ENCODE measurements at places on chromosomes 16 and 17.

GRCh38 chr16:55515111-55515510, 6.2 kb downstream of the LPCAT2 start:
- DNase-seq: no peak

DNA sequence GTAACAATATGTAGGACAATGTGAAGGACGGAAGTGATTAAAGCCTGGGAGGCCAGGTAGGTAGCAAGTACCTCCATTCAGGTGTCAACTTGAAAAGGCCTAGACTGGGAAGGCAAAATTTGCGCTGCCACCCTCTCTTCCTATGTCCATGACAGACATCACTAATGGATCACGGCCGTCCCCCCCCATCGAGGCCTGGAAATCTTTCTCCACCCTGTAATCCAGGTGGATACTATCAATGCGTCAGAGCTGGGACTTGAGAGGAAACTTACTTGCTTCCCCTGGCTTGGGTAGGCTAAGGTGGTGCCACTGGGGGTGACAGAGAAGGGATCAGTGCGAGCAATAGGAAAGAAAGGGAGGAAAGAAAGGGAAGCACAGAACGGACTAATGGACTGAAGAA, 156.1 kb downstream of the SALL1 start:
- no peak for DNase-seq

DNA sequence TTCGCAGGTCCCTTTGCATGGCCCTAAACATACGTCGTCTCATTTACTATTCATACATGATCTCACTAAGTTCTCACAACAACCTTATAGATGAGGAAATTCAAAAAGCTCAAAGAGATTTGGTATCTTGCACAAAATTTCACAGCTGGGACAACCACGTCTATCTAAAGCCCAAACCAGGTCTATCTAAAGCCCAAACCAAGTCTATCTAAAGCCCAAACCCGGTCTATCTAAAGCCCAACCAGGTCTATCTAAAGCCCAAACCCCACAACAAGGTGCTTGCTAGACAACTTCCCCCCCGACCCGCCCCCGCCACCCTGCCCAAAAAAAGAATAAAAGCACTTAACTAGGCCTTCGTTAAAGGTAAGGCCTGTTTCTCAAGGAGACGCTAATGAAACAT, 174.9 kb downstream of the VPS53 start:
- DNase-seq: no peak

GRCh38 chr16:68778551-68779231, 41.6 kb downstream of the CDH1 start:
- DNase-seq: no peak

DNA sequence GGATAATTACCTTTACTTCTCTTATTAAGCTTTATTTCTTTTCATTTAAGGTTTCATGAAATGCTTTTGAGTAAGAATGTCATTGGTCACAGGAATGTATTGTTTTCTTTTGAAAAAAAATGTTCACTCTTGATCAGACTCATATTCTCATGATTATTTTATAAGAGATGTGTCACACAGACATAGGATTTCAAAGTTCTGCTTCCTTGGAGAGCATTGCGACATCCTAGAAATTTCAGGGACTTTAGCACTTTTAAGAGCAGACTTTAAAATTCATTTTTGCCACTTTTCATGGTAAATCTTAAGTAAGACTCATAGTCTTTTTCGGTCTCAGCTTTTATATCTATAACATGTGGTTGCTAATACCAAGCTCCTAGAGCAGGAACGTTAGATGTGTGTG, 314.7 kb downstream of the CDH8 start:
- no peak for DNase-seq

GRCh38 chr16:57795431-57795878, 6.8 kb downstream of the KIFC3 start:
- DNase-seq: no peak

DNA sequence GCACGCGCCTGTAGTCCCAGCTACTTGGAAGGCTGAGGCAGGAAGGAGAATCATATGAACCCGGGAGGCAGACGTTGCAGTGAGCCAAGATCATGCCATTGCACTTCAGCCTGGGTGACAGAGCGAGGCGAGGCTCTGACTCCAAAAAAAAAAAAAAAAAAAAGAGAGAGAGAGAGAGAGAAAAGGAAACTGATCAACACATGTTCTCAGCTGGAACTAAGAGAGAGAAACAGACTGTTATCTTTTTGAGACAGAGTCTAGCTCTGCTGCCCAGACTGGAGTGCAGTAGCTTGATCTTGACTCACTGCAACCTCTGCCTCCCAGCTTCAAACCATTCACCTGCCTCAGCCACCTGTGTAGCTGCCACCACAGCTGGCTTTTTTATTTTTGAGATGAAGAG, 60.4 kb downstream of the STH start:
- no peak for DNase-seq

DNA sequence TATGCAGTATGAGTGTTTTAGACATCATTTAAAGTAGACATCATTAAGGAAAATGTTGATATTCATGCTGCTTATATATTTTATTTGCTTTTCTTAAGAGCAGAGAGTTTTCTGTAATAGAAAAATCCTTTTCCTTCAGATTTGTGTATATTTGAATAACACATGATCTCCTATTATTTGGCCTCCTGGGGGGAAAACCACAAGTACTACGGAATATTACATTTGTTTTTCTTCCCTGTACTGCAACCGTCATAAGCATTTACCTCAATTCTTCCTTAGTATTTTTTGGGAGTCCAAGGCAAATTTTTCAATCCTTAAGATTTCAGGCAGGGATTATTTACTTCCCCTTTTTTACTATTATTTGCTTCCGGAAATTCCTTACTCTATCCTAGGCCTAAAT, 6.0 kb downstream of the RSPRY1 start:
- DNase-seq: no peak

DNA sequence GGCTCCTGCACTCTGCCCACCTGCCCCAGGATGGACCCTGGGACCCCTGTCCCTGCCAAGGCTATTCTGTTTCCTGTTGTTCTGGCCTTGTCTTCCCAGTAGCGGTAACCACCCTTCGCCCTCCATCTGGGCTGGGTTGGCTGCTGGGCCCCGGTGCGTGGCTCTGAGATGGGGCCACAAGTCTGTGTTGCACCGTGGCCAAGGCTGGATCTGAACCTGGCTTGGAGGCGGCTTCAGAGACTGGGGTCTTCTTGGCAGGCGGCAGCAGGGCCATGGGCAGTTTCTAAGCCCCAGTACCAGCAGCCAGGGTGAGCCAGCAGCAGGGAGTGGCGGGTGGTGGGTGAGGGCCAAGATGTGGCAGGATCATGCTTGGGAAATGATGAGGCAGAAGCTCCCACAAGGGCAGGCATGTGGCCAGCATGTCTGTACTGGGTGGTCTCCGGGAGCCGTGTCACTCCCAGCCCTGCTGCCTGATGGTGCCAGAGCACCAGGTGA, 12.6 kb downstream of the MAP2K3 start:
- DNase-seq: no peak

DNA sequence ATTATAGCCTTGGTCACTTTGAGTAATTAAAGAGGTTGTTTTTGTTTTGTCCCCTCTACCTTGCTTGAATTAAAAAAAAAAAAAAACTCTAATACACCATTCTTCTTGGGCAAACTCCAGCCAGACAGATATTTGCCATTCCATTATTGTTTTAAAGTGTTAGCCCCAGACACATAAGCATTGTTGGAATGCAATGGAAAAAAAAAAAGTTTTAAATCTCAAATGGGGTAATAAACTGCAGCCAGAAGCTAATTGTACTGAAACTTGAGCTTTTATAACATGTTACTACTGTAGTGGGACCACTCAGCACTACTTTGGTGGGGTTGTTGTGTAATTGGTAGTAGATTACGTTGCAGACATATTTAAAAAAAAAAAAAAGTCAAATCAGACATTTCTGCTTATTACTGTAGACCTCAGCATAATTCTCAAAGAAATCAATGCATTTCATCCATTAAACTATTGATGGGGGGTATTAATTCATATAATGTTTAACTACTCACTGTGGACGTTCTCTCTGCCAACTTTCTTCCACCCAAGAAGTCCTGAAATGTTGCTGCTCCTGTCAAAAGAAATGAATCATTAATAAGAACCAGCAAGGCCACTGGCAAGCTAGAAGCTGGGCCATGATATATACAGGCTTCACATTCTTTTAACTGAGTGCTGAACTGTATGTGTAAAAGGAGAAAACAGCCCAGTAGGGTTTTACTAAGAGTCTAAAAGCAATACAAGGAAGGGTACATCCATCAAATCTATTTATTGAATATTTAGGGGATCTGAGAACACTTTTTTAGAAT, 626.6 kb upstream of the SOX9 start:
- DNase-seq: no peak

DNA sequence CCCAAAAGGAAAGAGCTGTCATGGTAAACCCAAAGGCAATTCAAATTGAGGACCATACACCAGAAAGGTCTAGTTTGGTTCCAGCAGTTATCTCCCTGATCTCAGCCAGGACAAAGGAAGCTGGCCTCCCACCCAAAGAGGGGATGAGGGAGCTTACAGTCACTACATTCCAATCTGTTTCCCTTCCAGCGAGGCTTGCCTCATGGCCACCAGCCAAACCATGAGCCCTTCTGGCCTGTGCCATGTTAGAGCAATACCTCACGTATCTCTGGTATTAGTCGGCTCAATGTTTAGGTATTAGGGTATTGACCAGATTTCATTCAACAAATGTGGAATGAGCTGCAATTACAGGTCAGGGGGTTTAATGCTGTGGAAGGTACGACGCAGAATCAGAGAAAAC, 8.4 kb downstream of the NDUFAB1 start:
- DNase-seq: no peak

GRCh38 chr17:72510351-72511016, 389.7 kb downstream of the SOX9 start:
- no peak for DNase-seq

DNA sequence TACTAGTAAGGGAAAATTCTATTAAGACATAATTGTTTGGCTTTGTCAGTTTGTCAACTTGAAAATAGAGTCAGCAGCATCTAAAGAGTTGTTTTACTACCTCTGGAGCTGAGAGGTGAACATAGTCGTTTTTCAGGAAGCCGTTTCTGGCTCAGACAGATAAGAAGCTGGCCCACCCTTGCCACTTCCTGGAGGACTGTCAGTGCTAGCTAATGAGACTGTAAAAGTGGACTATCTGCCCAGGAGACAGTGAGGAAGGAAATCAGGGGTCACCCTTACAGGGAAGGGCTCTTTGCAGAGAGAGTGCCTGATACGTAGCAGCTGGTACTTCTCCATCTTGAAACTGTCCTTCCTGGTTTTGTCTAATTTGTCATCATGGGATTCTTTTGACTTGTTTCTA, 328.7 kb downstream of the WWOX start:
- no peak for DNase-seq

GRCh38 chr17:49053171-49053829, 56.1 kb downstream of the IGF2BP1 start:
- no peak for DNase-seq

DNA sequence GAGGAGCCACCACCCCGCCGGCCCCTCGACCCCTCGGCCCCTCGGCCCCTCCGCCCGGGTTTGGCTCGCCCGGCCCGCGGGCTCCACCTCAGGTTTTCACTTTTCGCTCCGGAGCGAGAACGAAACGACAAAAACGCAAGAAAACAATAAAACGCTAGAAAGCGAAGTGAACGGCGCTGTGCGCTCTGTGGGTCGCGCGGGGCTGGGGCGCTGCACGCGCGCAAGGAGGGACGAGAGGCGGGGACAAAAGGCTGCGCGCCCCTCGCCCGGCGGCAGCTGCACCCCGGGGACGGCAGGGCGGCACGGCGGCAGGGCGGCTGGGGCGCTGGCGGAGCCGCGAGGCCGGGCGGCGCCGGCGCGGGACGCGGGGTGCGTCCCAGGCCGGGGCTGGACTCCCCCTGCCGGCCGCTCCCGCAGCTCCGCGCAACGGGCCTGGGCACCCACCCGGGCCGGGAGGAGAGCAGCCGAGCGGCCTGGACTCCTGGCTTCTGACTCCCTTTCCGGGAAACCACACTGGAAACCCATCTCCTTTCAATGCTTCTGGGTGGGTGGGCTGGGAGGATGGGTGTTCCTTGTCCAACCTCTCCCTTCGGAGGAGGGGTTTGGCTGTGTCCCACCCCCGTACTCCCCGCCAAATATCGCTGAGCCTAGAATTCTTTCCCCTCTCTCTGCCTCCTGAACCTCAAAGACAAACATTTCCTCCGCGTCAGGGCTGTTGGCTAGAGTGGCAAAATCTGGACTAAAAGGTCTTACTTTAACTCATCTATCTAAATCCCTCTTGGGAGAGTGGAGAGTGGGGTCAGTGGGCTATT, 9.9 kb downstream of the TBX2 start:
- DNase-seq: no peak

- DNase-seq: no peak
Observed at GRCh38 chr17:7794075-7794663, 39.8 kb upstream of the KDM6B start.

DNA sequence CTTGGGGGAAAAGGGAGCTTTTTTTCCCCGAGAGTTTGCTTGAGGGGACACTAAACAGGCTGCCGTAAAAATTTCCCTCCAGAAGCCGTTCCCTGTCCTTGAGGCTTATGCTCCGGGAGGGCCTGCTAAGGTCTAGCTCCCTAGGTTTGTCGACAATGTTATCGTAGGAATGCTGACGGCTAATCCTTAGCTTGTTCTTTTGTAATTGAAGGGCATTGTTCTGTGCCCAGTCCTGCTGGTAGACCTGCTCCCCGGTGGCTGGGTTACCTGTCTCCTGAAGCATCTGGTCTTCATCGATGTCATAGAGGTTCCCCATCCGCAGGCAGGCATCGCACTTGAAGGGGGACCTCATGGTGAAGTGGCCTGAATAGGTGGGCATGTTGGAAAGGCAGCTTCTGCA, 418.7 kb downstream of the GRIN2A start:
- no peak for DNase-seq

DNA sequence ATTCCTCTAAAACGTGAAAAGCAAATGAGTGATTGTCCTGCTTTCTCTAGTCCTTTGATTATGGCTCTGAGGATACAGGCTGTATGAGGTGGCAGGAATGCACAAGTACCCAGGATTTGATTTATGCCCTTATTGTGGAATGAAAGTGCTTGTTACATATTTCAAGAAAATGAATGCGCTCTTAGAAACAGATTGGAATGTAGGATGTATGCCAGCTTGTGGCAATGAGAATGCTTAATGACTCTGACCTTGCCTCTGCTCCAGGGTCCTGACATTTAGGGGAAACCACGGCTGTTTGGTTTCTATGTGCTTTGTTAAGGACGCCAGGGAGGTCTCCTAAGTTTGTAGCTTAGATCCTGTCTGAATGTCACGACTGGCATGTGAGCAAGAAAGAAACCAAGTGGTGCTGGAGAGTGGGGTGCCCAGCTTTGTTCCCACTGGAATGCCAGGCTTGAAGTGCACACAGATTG, 22.0 kb downstream of the PRCD start:
- no peak for DNase-seq

DNA sequence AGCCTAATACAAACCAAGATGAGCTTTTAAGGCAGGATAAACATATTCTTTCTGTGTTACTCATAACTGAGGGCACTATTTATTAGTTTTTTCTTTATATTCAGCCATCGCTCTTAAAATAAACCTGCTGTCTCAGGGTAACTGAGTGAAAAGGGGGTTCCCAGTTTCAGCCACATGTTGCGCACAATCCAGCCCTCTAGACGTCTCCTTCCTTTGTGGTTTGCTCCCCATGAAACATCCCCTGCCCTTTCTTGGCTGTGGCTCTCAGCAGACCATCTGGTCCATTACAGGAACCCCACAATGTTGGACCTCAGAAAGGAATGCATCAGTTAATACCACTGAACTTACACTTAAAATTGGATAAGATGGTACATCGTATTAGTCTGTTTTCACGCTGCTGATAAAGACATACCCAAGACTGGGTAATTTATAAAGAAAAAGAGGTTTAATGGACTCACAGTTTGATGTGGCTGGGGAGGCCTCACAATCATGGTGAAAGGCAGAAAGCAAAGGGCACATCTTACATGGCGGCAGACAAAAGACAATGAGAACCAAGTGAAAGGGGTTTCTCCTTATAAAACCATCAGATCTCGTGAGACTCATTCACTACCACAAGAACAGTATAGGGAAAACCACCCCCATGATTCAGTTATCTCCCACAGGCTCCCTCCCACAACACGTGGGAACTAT, 12.6 kb upstream of the IL21R start:
- no peak for DNase-seq
